CD4-positive, alpha-beta T cell (primary cell): ENCODE measurements at places on chromosomes 2 and 18.
A peak's percentile ranks its signal among the peaks of the same experiment; 100 is the strongest.

GRCh38 chr18:8503248-8503647, 106.0 kb upstream of the RAB12 start:
- DNase-seq: no peak

DNA sequence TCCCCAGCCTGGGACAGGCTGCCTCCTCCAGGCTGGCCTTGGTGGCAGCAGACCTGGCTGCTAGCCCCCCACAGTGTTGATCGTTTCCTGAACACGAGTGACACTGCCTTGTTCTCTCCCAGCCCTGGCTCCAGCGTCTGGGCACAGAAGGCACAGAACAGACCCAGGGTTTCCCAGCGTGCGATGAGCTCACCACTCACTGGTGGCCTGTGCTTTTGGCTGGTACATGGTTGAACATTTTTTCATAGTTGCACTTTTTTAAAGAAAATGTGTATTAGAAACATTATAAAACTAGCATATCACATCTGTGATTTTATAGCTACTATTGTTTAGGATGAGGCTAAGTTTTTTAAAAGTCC, 40.9 kb downstream of the SCTR start:
- DNase-seq: no peak

- DNase-seq: no peak
Observed at GRCh38 chr2:96556441-96557330, 20.1 kb downstream of the ARID5A start.

DNA sequence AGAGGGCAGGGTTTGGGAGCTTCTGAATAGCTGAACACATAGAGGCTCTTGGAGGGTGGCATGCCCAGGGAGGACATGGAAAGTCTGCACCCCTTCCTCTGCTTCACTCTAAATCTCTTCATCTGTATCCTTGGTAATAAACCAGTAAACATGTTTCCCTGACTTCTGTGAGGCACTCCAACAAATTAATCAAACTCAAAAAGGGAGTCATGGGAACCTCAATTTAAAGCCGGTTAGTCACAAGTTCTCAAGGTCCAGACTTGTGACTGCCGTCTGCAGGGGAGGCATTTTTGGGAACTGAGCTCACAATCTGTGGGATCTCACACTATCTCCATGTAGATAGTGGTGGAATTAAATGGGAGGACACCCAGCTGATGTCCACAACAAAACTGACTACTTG, 33.1 kb upstream of the STON1 start:
- DNase-seq: no peak

DNA sequence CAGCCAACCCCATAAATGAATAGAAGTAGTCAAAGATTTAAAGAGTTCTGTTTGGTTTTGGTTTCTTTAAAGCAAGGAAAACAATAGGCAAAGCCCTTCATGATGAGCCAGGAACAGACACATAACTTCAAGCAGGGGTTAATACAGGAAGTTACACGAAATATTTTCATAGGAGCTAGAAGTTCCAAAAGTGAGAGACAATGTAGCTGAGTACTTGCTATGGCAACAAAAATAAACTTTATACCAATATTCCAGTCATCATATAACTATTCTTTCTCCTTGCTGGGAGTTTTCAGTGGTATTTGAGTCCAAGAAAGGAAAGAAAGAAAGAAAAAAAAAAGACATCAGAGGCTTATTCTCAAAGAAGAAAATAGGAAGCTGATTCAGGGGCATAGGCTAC, 56.2 kb downstream of the COBLL1 start:
- no peak for DNase-seq

DNA sequence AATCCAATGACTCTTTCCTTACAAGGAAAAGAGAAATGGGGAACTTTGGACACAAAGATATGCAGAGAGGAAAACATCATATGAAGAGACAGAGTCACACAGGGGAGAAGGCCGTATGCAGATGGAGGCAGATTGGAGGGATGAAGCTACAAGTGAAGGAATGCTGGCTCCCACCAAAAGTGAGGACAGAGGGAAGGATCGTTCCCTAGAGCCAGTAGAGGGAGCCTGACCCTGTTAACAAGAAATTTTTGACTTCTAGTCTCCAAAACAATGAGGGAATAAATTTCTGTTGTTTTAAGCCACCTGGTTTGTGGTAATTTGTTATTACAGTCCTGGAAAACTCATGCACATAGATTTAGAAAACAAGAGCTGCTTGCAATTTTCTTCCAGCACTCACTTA, 169.3 kb downstream of the PMAIP1 start:
- no peak for DNase-seq

DNA sequence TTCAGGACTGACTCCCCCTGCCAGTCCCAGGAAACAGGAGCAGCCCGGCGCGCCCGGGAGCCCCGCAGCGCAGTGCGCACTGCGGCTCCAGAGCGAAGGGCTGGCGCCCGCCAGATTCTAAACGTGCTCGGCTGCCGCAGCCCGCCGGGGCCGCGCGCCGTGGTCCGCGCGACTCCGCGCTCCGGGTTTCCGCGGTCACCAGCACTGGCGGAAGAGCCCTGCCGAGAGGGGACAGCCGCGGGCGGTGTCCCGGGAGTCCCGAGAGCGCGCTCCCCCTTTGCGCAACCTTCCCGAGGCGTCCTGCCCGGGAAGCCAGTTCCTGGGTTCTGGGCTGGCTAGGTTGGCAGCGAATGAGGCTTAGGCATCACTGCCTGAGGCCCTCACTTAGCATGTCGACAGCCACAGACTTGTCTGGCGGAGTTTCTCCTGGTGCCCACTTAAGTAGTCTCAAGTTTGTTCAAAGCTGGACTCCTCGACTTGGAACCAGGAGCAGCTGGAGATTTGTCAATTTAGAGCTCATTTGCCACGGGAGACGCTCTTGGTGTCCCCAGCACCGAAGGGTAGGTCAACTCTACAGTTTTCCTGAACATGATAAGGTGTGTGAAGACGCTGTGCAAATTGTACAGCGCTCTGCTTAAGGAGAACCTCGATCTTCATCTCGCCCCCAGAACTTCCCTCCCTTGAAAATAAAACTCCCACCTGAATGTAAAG, 1.5 kb upstream of the VSNL1 start:
- no peak for DNase-seq

DNA sequence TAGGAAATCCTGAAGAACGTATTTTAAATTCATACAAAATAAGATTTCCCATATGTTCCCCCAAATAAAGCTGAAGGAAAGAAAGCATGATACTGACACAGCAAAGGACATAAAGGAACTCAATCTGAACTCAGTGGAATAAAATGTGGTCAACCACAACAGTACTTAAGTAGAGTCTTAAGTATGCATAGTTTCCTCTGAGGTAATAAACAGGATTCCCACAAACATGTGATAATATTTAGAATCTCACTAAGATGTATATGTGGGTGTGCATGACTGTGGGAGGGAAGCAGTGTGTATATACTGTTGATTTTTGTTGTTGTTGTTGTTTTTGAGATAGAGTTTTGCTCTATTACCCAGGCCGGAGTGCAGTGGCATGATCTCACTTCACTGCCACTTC, 69.3 kb downstream of the NOL10 start:
- DNase-seq: no peak

DNA sequence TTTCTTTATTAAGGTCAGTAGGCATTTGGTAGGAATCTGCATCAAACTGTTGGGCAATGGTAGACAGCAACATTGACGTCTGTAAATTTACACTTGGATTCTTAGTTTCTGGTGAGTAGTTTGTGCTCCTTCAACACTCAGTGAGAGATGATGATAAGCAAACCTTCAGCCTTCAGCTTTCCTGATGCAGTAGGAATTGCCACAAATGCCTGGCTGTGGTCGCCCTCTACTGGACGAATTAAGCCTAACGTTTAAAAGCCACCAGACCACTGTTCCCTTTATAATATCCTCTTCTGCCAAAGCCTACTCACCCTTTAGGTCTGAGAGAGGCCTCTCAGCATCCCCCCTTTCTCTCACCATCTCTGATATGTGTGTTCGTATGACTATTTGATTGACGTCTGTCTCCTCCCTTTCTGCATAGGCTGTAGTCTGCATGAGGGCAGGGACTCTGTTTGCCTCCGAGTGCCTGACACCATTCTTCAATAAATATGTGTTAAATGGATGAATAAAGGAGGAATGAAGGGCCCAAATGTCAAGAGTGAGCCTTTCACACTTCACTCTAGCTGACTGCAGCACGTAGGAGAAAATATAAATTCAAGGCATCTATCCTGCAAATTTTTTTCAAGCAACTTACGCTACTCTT, 47.0 kb upstream of the PLEKHM3 start:
- DNase-seq: peak; percentile 38

- DNase-seq: no peak
Observed at GRCh38 chr2:131584380-131584779, 56.7 kb downstream of the CCDC74A start.

- DNase-seq: no peak
Observed at GRCh38 chr2:112708968-112709367, 11.9 kb upstream of the NT5DC4 start.

GRCh38 chr2:231347081-231347480, 48.4 kb upstream of the B3GNT7 start:
- no peak for DNase-seq

GRCh38 chr2:166239548-166239947, 111.7 kb upstream of the SCN1A start:
- no peak for DNase-seq

GRCh38 chr2:5409898-5410381, 282.2 kb upstream of the SOX11 start:
- DNase-seq: no peak

- DNase-seq: no peak
Observed at GRCh38 chr2:118800736-118801135, 46.7 kb downstream of the EN1 start.

DNA sequence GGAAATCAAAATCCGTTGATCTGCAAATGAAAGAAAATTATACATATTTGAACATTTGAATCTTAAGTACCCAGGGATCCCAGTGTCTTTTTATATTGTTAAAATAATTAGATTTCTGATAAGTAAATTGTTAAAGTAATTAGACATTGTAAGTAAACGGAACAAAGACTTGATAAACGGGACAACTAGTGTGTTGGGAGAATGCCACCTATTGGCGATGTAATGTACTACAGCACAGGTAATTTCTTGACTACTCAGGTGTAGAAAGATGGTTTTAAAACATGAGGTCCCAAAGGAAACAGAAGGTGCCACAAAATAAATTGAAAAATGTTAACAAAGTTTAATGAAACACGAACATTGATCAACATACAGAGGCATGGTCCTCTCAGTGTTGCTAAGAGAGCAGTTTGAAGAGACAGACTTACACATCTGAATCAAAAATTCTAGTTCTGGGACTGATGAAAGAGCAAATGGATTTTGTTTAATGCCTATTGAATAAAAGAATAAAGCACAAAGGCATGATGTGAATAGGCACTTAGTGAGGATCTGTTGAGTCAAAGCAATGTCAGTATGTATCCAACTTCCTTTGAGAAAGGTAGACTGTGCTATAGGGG, 103.4 kb upstream of the RASGRP3 start:
- DNase-seq: no peak
